ENCODE measurements at places on chromosomes 11 and 22. TPM values are rescaled to one million over a fixed set of nuclear protein-coding genes. Genes with fewer than 3 reads are reported as not detected.
A peak's percentile ranks its signal among the peaks of the same experiment; 100 is the strongest.

GRCh38 chr11:112856591-112856990 is 104.6 kb upstream of the NCAM1 start:
- DNase-seq, result no peak

The C11orf98 gene
- total RNA-seq, result 130 TPM

The SLC22A6 gene
- not detected for total RNA-seq

DNA sequence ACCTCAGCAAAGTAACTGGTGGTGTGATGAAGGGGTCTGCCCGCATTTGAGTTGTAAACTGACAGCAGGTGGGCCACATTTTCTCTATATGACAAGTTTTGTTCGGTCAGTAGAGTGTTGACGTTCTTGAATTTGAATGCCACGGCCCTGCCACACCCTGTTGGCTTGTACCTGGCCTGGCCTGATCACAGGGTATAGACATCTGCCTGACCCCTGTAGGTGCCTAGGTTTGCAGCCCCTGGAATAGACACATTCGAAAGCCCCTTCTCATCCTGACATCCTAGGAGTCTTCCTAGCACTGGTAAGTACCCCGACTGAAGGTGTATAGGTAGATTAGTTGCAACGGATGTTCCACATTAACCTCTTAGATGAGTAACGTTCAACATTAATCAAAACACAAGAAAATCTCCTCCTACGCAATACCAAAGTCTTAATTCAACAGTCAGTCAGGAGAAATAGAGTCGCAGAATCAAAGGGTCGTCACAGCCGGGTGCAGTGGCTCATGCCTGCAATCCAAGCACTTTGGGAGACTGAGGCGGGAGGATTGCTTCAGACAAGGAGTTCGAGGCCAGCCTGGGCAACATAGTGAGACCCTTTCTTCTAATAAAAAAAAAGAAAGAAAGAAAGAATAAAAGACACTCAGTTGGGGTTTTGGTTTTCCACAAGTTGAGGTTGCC is 43.6 kb upstream of the CD5 start:
- no peak for DNase-seq

DNA sequence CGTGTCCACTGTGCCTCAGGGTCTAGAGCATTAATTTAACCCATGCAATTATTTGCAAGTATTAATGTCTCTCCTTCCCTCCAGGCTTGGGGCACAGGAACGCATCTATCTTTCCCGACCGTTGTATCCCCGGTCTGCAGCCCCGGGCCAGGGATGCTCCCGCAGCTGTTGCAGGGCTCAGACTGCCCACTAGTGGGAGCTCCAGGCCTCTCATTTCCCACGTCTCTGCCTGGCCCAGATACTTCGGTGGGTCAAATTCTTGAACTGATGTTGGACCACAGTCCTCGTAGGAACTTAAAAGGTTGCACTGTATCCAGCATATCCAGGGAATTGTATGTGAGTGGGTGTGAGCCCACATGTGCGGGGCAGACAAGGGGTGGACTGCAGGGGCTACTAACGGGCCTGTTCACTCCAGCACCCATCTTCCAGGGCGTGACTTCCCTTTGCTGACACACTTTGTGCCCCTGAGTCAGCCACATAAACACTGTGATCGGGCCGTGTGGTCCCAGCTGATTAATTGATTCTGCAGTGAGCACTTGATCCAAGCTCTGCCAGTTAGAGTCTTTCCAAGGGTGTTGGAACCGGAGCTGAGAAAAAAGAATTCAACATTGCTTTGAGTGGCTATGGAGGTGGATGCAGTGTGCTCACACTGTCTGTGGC is 451.3 kb downstream of the TBC1D22A start:
- DNase-seq, result peak; percentile 26

The DDB1 gene
- total RNA-seq, result 260 TPM

The CDC42BPG gene
- total RNA-seq, result 0.07 TPM

The BBOX1 gene
- total RNA-seq, result not detected

GRCh38 chr11:71252770-71253730 is 673 bp upstream of the SHANK2 start:
- DNase-seq, result no peak

The SHISA8 gene
- 1.7 TPM for total RNA-seq

GRCh38 chr11:14075118-14076078 is 112.9 kb downstream of the SPON1 start:
- DNase-seq, result peak; percentile 57

GRCh38 chr11:123103326-123103980 is 41.5 kb upstream of the HSPA8 start:
- DNase-seq, result no peak

- DNase-seq, result no peak
Measured at GRCh38 chr11:1121813-1122663, 35.7 kb upstream of the MUC5AC start.

The OLFML1 gene
- total RNA-seq, result not detected

DNA sequence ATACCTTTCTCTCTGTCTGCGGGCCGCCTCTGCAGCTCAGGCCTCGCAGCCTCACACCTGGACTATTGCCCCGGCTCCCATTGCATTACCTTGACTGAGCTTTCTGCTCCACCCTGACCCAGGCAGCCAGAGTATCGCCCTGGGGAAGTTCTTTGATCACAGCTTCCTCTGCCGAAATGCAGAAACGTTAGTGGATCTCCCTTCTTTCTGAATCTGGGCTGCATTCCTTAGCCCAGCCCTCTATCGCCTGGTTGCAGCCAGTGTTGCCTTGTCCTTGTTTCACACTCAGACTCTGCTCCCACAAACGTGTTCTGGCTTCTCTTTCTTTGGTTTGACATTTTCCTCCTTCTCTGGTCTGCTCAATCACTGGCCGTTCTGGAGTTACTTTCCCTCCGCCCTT is 195.7 kb downstream of the ADAMTS15 start:
- no peak for DNase-seq

DNA sequence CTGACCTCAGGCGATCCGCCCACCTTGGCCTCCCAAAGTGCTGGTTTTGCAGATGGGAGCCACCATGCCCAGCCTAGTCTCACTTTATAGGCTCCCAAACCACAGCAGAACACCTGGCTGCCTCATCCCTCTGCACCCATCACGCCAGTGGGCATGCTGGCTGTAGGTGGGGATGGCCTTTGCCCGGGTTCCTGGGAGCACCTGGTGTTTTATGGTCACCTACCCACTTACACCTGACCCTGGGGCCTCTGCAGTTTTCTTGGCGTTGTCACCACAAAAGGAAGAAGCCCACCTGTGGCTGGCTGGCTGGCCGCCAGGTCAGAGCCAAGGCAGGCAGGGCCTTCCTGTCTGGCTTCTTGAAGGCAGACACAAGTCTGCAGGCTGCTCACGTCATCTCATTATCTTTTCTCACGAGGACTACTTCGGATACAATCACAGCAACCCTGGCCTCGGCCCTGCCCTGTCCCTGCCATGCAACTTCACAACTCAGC is 8.2 kb downstream of the RRP7A start:
- DNase-seq, result no peak

GRCh38 chr22:46528121-46528610 is 9.3 kb downstream of the CELSR1 start:
- no peak for DNase-seq

DNA sequence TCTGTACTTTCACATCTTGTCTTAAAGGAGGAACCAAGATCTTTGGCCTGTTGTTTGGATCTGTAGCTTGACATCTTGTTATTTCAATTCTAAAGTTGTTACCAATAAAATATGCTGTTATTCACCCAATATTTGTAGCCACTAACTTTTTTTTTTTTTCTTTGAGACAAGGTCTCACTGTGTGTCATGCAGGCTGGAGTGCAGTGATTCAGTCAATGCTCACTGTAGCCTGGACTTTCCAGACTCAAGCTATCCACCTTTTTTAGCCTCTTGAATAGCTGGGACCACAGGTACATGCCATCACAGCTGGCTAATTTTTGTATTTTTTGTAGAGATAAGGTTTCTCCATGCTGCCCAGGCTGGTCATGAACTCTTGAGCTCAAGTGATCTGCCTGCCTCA is 769.4 kb downstream of the DLG2 start:
- no peak for DNase-seq

The OR5F1 gene
- not detected for total RNA-seq

GRCh38 chr22:39389420-39389819 is 10.2 kb upstream of the TAB1 start:
- DNase-seq, result no peak

DNA sequence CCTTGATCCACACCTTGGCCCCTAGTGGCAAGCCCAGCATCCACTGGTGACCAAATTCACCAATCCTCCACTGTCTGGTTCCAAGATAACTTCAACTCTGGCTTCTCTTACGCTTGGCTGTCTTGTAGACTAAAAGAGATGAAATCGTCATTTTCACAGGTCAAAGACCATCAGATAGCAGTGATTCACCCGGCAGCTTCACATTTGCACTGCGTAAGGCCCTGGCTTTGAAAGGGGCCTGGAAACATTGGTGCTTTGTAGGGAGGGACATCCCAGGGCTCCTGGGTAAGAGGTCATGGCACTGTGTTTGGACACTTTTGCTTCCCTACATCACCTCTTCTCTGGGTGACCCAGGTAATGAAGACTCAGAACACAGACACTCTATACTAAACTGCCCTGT is 30.1 kb upstream of the FADD start:
- no peak for DNase-seq

DNA sequence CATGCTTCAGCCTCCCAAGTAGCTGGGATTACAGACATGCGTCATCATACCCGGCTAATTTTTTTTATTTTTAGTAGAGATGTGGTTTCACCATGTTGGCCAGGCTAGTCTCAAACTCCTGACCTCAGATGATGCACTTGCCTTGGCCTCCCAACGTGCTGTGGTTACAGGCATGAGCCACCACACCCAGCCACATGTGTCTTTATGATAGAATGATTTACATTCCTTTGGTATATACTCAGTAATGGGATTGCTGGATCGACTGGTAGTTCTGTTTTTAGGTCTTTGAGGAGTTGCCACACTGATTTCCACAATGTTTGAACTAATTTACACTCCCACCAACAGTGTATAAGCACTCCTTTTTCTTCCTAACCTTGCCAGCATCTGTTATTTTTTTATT is 276.2 kb downstream of the METTL15 start:
- DNase-seq, result no peak

GRCh38 chr11:116033931-116034553 is 529.8 kb upstream of the CADM1 start:
- DNase-seq, result no peak

DNA sequence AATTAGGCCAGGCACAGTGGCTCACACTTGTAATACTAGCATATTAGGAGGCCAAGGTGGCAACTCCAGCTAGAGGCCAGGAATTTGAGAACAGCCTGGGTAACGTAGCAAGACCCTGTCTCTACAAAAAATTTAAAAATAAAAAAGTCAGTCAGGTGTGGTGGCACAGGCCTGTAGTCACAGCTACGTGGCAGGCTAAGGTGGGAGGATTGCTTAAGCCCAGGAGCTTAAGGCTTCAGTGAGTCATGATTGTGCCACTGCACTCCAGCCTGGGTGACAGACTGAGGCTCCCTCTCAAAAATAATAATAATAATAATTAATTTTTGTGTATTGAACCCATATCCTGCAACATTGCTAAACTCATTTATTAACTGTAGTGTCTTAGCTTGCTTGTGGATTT is 15.3 kb upstream of the TRIM29 start:
- DNase-seq, result no peak

- DNase-seq, result no peak
Measured at GRCh38 chr11:126375726-126376125, 20.2 kb downstream of the ST3GAL4 start.

DNA sequence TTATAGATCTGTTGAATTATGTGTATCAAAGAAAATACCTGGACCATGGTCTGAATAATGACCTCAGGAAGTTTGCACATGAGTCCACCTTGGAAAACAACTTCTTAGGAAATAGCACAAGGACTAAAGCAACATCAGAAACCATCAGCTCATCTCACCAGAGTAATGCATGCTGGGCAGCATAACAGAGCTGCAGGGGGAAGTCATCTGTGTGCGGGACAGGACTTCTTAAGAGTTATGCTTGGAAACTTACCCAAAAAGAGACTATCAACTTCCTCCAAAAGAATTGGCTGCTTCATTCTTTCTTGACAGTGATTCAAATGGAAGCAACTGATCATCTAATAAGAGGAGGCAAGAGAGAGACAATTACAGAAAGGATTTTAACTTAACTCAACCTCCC is 2.5 kb downstream of the OR56B4 start:
- no peak for DNase-seq

DNA sequence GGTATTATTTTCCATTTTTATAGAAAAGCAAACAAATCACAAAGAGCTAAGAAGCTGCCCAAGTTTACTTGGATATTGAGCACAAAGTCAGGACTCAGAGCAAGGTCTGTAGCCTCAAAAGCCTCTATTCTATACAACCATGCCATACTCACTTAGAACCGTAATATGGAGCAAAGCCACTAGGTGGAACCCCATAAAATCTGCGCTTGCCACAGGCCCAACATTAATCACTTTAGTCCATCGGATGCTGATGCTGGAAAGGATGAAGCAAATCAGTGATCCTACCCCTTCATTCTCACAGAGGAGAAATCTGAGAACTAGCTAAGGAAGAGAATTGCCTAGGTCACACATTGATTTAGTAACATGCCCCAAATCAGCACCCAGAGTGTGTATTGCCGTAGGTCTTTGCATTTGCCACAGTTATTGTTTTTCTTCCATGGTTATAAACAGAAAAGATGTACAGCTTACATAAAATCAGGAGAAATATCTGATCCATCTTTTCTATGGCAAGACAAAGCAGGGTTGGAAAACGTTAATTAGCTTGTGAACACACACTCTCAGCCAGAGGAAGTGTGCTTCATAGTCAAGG is 56.7 kb upstream of the RAB38 start:
- no peak for DNase-seq

The SDHD gene
- 81.7 TPM for total RNA-seq

The RDX gene
- total RNA-seq, result 63.3 TPM

DNA sequence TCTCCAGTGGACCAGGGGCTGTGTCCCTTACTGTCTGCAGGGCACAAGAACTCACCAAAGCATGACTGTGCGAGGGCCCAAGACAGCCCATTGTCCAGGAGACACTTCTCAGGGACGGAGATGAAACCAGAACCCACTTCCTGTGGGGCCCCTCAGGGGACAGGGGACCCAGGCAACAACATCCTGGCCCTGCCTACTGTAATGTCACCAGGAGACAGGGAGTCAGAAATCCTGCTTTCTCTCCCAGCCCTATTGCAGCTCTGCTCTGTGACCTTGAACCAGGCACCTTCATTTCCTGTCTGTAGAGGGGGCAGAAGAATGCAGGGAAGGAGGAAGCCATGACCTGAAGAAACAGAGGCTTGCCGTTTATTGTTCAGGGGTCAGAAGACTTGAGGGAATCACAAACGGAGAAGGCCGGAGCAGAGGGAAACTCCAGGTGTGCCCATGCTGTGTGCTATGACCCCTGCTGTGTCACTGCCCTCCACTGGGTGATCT is 98.0 kb downstream of the NAT10 start:
- no peak for DNase-seq

GRCh38 chr11:2305140-2305778 is 3.4 kb downstream of the TSPAN32 start:
- peak; percentile 69 for DNase-seq

The ACRV1 gene
- total RNA-seq, result not detected

DNA sequence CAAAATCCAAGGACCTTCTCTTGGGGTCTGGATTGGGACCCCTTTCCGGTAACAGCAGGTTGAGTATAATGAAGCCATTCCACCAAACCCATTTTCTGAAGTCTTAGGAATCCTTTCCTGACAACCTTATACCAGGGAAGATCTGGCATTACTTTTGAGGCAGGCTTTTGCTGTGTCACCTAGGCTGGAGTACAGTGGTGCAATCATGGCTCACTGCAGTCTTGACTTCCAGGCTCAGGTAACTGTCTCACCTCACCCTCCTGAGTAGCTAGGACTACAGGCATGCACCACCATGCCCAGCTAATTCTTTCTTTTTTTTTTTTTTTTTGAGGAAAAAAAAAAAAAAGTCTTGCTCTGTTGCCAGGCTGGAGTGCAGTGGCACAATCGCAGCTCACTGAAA is 55.8 kb upstream of the TREH start:
- no peak for DNase-seq
